Stimulated activated CD8-positive, alpha-beta memory T cell treated with anti-CD3 and anti-CD28 coated beads, Interleukin-15, amount 100 ng/mL, for 4 hours (primary cell): ENCODE measurements at places on chromosomes 3 and 15.

- DNase-seq, result no peak
Measured at GRCh38 chr3:140906785-140907184, 34.9 kb upstream of the SLC25A36 start.

GRCh38 chr3:103083848-103084631, 649.2 kb downstream of the ZPLD1 start:
- DNase-seq, result no peak

GRCh38 chr3:141552440-141552991, 65.7 kb downstream of the RASA2 start:
- no peak for DNase-seq

DNA sequence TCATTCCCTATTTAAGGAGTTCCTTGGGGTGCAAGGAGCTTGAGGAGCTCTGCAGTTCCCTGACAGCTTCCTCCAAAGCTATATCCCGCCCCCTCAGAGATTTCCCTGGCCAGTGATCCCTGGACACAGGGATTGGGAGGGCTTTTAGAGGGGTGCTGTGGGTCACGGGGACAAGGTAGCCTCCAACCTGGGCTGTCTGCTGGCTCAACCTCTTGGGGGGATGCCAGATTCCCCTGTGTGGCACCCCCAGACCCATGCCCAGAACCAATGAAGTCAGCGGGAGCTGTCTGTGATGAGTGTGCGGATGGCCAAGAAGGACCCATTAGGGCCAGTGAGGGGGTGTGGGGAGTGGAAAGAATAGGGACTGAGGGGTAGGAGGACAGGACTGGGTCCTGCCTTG, 21.0 kb upstream of the ATP2B2 start:
- DNase-seq, result no peak

- no peak for DNase-seq
Measured at GRCh38 chr15:25947323-25948314, 84.5 kb upstream of the ATP10A start.

- no peak for DNase-seq
Measured at GRCh38 chr3:39260957-39261356, 18.9 kb downstream of the CX3CR1 start.
